ENCODE measurements at places on chromosomes 1 and 21.

DNA sequence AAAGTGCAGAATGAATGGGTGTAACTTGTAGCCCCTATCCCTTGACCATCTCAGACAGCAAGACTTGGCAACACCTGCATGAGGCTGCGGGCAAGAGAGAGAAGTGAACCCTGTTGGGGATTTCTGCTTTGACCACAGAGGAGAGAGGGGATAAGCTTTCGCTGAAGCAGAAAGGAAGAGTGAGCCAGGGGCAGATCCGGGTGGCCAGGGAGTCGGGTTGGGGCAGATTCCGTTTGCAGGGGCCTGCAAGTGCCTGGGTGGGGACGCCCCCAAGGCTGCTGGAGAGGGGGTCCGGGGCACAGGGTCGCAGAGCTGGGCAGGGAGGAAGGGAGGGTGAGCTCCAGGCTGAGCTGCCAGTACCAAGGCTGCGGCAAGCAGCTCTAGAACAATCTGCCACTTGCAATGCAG lies 25.3 kb upstream of the PIK3CD start:
- no peak for DNase-seq

DNA sequence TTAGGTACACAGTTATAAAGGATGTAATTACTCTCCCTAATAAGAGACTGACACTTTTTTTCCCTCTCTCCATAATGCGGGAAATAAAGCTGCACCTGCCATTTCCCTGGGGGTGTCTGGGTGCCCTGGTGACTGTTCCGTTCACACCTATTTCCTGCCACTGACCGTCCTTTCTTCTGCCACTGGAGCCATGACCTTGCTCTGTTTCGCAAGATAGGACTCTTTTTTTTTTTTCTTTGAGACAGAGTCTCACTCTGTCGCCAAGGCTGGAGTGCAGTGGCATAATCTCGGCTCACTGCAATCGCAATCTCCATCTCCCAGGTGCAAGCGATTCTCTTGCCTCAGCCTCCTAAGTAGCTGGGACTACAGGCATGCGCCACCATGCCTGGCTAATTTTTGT lies 66.1 kb upstream of the SERBP1 start:
- DNase-seq = no peak

GRCh38 chr1:1268284-1268682 lies 5.4 kb downstream of the UBE2J2 start:
- DNase-seq = no peak

DNA sequence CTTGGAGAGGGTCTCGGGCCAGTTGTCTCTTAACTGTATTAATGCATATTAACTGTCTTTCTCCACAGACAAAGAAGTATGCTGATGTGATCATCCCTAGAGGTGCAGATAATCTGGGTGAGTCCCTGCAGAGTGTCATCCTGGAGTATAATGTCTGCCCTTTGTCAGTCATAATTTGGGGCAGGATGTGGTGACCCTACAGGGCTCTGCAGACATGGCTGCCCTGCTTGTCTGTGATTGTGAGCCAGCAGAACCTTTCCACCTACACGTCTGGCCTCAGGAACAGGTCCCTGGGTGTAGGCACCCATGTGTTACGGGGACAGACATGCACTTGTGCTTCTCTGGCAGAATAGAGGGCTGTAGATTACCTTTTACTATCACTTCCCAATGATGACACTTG lies 78.4 kb downstream of the UCK2 start:
- DNase-seq = no peak

GRCh38 chr1:39409055-39409816 lies 82.2 kb upstream of the BMP8A start:
- no peak for DNase-seq
